WTC11 (cell line): ENCODE measurements at places on chromosomes 16 and 17. TPM values are rescaled to one million over a fixed set of nuclear protein-coding genes. Genes with fewer than 3 reads are reported as not detected.

SREBF1 gene
- total RNA-seq: 72.3 to 93.7 TPM (median 76.7 TPM) in 3 replicates

MT4 gene
- total RNA-seq: not detected in 3 replicates

SPHK1 gene
- 2.5 to 2.9 TPM (median 2.8 TPM) in 3 replicates for total RNA-seq

MAPT gene
- 2.2 to 4.2 TPM (median 2.9 TPM) in 3 replicates for total RNA-seq

GNAO1 gene
- total RNA-seq: 22.9 to 30.6 TPM (median 23.6 TPM) in 3 replicates

TSPAN10 gene
- total RNA-seq: 1.5 to 3.0 TPM (median 2.4 TPM) in 3 replicates

RASL10B gene
- 17.4 to 25.4 TPM (median 25.3 TPM) in 3 replicates for total RNA-seq
